Cortex of kidney (tissue), 1 donor: ENCODE measurements at places on chromosomes 2 and 18.

DNA sequence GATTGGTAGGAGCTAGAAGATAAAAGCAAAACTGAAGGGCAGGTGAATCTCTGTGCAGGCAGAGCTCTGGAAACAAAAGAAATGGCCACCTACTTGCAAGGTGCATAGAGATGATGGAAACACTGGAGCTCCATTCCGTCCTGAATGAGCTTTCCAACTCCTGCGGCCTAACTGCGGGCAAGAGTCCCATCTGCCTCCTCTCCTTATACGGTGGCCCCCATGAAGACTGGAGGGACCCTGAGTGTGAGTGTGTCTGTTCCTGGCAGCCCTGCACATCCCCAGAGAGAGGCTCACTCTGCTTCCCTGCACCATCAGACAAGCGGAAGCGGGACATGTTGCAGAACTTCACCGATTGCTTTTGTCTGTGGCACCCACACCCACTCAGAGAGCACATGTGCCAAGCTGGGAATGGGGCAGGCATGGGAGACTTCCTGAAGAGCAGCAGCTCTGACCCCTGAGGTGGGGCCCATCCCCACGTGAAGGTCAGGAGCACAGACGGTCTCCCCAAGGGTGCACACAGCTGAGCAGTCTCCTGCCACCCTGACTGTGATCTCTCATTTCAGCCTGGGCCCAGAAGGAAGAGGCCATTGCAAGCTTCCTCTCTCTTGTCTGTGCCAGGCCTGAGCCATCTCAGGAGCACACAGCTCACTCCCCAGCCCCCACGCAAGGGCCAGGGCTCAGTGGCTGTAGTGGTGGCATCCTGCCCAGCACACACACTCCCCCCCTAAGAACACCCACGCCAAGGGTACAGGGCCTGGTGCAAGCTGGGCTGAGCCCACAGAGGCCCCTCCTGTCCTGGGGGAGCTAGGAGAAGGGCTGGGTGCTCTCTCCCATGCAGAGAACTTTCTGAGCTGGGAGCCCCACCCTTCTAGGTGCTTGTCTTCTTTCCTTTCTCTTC lies 75.3 kb downstream of the STPG4 start:
- DNase-seq = no peak

GRCh38 chr2:237258116-237258515 lies 155.8 kb downstream of the COL6A3 start:
- no peak for DNase-seq

DNA sequence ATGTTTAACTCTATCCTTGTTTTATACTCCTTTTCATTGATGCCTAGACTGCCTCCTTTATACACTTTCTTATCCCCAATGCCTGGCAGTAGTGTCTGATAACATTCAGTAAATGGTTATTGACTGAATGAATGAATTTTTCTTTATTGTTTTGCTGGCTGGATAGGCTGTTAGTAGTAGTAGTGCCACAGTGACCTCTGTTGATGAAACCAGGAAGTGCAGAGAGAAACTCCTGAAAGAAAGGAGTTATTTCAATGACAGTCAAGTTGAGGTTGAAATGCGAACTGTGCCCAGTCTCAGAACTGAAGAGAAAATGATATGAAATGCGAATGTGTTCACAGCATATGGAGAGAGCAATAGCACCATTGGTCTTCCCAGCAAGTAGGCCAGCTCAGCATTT lies 26.8 kb upstream of the SLC9A2 start:
- no peak for DNase-seq

- DNase-seq = no peak
Observed at GRCh38 chr2:225556461-225556860, 157.0 kb downstream of the NYAP2 start.

GRCh38 chr2:190486037-190486623 lies 48.4 kb downstream of the NEMP2 start:
- DNase-seq = no peak

- DNase-seq = no peak
Observed at GRCh38 chr2:101003278-101003775, 1.2 kb downstream of the RPL31 start.

GRCh38 chr2:147488472-147488871 lies 356.4 kb upstream of the ACVR2A start:
- no peak for DNase-seq

GRCh38 chr2:110794390-110794789 lies 62.0 kb downstream of the ACOXL start:
- no peak for DNase-seq

GRCh38 chr2:2788076-2788475 lies 457.0 kb upstream of the MYT1L start:
- DNase-seq = no peak

GRCh38 chr2:122390406-122390805 lies 635.0 kb downstream of the TSN start:
- DNase-seq = no peak

GRCh38 chr2:142974288-142975024 lies 97.0 kb downstream of the KYNU start:
- no peak for DNase-seq

DNA sequence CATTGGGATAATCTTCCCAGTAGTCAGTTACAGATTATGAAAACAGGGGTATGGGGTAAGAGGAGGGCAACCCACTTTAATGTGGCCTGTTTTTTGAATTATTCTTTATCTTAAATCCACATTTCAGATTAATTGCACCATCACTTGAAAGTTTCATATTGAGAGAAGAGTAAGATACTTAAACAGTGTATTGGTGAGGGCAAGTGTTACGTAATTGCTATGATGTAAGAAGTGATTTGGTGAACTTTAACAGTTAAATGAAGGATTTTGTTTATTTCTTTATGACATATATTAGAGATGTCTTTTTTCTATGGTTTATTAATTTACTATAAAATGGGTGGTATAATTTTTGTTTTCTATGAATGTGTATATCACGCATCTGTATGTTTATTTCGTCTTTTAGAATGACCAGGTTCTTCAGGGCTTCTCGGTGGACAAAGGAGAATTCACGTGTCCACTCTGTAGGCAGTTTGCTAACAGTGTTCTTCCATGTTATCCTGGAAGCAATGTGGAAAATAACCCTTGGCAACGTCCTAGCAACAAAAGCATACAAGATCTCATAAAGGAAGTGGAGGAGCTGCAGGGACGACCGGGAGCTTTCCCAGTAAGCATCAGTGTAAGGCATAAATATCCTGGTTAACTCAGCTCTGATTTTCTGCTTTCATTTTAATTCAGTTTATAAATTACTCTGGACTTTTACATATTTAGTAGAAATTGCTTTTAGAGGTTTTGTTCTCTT lies 171.2 kb upstream of the MYO3B start:
- no peak for DNase-seq

DNA sequence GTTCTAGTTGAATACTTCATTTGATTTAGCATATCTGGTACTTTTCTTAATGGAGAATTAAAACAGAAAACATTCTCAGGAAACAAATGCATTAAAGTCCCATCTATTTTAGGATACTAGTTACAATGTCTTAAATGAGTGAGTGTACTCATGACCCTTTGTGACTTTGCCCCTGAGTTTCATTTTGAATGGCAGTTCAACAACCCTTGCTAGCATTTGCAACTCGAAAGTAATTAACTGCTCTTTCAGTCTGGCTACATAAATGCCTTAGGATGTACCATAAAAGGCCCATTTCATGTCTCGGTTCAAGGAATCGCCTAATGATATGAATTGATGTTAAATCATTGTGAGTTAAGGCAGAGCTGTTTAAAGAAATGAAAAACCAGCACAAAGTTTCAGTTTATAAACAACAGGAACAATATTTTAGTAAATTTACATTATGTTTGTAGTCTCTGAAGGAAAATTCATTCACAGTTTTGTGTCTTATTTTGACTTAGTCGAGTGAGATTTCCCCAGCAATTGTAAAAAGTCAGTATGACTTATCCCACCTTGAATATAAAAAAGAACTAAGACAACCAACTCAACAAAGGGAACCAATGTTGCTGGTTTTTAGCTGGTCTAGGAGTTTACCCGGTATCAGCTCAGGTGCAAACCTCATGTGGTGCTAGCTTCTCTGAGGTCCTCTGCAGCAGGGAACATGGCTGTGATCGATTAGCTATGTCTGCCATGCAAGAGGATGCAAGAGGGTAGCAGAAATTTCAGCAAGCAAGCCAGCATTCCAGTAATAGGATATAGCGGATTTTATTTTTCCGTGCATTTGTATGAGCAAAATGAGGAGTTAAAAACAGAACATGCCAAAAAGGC lies 386.2 kb downstream of the PTPRM start:
- no peak for DNase-seq

GRCh38 chr2:195238826-195239225 lies 418.2 kb upstream of the SLC39A10 start:
- DNase-seq = no peak

DNA sequence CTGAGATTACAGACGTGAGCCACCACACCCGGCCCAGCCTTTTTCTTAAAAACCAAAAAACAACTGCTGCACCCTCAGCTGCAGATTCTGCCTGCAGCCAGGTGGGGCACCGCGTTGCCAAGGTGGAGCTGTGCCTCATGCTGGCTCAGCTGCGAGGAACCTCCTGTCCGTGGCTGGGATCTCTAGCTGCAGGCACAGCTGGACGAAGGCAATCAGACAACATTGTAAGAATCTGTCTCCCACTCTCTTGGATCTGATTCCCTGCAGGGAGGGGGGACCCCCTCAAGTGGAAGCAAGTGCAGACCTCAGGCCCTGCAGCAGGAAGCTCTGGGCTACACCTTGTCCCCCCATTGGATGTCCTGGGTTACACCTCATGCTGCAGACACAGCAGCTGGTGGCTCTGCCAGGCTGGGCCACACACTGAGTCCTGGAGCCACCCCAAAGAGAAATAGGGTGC lies 24.1 kb downstream of the CIDEA start:
- no peak for DNase-seq

DNA sequence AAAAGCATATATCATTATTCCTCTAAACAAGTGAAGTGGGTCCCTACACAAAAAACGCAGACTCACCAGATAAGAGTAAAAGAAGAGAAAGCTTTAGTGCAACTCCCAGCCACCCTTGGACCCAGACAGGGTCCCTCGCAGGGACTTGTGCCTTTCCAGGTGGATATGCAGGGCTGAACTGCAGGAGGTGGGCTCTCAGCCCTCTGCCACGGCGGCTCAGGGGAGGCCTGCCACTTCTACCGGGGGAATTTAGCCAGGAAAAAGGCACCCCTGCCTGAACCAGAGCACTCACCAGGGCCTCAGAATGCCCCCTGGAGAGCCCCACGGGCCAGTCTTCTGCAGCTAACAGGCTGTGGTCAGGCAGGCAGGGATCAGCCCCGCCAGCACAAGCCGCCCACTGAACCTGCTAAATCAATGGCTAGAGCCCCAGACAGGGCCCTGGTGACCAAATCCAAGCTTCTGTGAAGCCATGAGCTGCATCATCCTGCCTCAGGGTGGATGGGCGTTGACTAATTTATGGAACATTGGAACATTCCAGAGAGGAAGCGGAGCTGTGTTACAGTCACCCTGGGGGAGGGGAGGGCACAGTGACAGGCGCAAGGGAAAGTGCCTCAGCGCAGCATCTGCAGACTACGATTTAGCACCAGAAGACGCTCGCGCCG lies 209.3 kb downstream of the EIPR1 start:
- no peak for DNase-seq

GRCh38 chr2:3956406-3956805 lies 253.0 kb downstream of the DCDC2C start:
- no peak for DNase-seq

DNA sequence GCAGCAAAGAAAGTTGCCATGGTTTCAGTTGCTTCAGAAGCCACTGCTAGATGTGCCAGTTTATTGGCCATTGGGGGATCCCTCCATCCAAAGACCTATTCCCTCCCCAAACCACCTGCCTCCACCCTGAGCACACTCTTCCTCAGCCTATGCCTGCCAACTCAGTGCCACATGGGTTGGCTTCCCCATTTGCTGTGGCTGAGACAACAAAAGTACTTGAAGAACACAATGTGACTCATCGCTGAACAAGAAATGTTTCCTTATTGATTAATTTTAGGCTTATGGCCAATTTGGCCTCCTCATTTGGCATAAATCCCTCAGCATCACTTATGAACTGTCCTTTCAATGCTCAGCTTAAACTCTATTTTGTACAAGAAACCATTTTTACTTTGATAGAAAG lies 215.9 kb downstream of the TMEM247 start:
- DNase-seq = no peak

- DNase-seq = no peak
Observed at GRCh38 chr2:64730551-64731262, 77.0 kb upstream of the SERTAD2 start.

- DNase-seq = no peak
Observed at GRCh38 chr2:27890924-27891672, 569 bp downstream of the BABAM2 start.

- DNase-seq = no peak
Observed at GRCh38 chr18:25169701-25170100, 182.3 kb downstream of the ZNF521 start.

DNA sequence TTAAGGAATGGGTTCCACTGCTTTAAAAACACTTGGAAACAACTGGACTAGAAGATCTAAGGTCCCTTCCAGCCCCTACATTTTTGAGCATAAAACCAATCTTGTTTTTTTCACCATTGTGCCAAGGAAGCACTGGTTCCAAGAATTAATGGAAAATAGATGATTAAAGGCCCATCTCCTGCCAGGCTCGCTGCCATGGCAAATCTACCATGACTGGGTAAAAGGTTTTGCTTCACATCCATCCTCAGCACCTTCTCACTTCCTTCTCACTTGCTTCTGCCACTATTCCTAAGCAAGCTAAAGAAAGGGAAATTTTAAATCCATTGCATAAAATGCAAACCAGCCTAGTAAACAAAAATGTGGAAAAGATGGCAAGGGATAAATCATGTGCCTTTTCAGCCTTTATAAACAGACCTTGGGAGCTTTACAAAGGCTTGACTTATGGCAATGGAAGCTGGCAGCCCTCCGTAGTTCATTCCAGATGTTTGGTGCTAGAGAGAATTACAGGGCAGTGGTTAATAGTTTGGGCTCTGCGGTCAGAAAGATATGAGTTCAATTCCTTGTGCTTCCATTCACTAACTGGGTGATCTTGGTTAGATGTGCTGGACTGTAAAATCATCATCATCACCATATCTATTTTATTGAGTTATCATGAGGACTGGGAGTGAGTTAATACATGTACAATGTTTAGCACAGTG lies 27.0 kb upstream of the ST3GAL5 start:
- no peak for DNase-seq

- DNase-seq = no peak
Observed at GRCh38 chr2:84881581-84882413, 913 bp upstream of the TRABD2A start.

GRCh38 chr2:60230037-60230436 lies 323.4 kb downstream of the BCL11A start:
- no peak for DNase-seq

DNA sequence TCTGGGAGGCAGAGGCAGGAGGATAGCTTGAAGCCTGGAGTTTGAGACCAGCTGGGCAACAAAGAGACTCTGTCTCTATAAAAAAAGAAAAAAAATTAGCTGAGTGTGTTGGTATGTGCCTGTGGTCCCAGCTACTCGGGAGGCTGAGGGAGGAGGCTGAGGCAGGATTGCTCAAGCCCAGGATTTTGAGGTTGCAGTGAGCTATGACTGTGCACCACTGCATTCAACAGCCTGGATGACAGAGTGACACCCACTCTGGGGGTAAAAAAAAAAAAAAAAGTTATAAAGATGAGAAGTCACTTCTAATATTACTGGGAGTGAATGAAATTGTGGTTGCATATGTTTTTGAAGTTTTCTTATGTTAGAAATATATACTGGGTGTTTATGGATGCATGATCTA lies 71.6 kb downstream of the C2orf74 start:
- no peak for DNase-seq
